Endodermal cell (in vitro differentiated cells): ENCODE measurements at places on chromosomes 11 and 22. TPM values are rescaled to one million over a fixed set of nuclear protein-coding genes. Genes with fewer than 3 reads are reported as not detected.
A peak's percentile ranks its signal among the peaks of the same experiment; 100 is the strongest.

The DDI1 gene
- total RNA-seq, result not detected in 3 replicates

DNA sequence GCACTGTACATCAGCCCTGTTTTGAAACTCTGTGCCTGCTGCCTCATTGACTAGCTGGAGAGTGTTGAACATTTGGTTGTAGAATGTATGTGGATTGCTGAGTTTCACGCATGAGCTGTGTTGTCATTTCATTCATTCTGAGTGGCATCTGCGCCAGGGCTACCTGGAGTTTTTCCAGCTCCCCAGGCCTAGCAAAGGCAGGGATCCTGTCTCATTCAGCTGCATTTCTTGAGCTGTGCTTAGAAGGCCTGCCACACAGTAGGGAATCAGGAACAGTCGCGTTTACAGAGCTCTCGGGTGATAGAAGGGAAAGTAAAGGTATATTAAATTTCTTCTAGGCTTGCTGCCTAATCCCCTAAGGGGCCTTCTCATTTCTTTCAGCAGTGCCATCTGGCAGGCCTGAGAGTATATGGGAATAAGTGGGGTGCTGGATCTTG is 44.3 kb downstream of the PTPRJ start:
- no peaks in the 10 kb centered on the region for H3K36me3 ChIP-seq
- no peaks in the 10 kb centered on the region for H3K27me3 ChIP-seq
- no peak overlapping the region for H3K4me3 ChIP-seq
- no peak overlapping the region for H3K27ac ChIP-seq

GRCh38 chr11:130452176-130452575 is 3.7 kb downstream of the ADAMTS15 start:
- DNase-seq, result no peak
- no peaks in the 10 kb centered on the region for H3K36me3 ChIP-seq
- H3K27ac ChIP-seq, result no peak overlapping the region
- peaks cover 36% of the 10 kb centered on the region for H3K27me3 ChIP-seq

DNA sequence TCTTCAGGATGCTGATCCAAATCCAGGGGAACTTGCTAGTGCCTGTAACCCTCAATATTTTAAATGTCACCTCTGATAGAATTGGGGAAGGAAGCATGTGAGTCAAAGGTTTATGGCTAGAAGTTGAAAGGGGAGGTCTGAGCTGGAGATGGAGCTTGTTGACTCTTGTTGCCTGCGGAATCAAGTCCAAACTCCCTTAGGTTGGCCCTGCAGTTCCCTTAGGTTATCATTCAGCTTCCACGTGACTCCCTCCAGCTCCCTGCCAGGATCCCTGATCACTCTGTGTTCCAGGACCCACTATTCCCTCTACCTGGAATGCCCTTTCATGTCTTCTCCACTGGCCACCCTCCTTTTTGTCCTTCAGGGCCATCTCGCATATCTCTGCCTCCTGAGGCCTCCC is 26.2 kb upstream of the LIPT2 start:
- H3K36me3 ChIP-seq, result no peaks in the 10 kb centered on the region
- no peaks in the 10 kb centered on the region for H3K27me3 ChIP-seq
- peaks cover 2% of the 10 kb centered on the region for H3K4me1 ChIP-seq
- no peak for DNase-seq
- H3K4me3 ChIP-seq, result no peak overlapping the region
- no peak overlapping the region for H3K27ac ChIP-seq

The MED15 gene
- total RNA-seq, result 55.3 and 62.7 TPM in 2 replicates

DNA sequence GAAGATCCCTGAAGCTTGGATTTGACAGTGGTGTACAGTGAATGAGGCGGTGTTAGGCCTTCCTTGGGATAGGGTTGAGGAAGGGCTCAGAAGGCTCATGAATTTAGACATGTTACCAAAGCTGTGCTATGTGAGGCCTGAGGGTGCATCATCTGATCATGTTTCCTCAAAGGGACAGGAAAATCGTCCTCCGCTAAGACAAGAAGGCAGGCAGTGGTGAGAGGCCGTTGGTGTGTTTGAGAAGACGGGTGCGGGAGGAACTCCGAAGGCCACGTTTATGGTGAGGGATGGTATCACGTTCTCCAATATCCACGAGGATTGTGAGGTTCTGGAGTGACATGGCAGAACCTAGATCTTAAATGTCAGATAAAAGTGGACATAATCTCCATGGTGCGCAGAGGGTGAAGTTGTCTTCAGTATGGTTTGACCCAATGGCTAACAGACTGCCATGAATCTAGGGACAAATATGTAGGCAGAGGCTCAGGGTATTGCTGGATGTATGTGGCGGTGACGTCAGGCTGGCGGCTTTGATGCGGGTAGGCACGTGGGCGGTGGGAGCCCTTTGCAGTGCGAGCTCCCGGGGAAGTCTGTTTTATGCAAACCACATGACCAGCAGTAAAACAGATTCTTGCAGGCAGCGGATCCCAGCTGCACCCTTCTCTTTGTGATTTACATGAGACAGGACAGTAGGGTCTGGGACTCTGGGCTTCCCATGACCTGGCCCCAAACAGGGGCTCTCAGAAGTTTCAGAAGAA is 242.3 kb upstream of the B3GAT1 start:
- H3K4me3 ChIP-seq, result no peak overlapping the region
- H3K36me3 ChIP-seq, result no peaks in the 10 kb centered on the region
- no peak overlapping the region for H3K27ac ChIP-seq
- no peaks in the 10 kb centered on the region for H3K4me1 ChIP-seq
- no peaks in the 10 kb centered on the region for H3K27me3 ChIP-seq

The CCDC87 gene
- total RNA-seq, result 0.92 to 1.5 TPM (median 1.0 TPM) in 3 replicates

- H3K4me1 ChIP-seq, result peaks cover 3% of the 10 kb centered on the region
- H3K27ac ChIP-seq, result peak overlapping the region; percentile 93
- H3K4me3 ChIP-seq, result peak overlapping the region; percentile 89
These were observed 2.8 kb downstream of the PHF21B start for GRCh38 chr22:45006964-45007390.

- no peak overlapping the region for H3K4me3 ChIP-seq
- H3K27ac ChIP-seq, result no peak overlapping the region
- no peaks in the 10 kb centered on the region for H3K36me3 ChIP-seq
- DNase-seq, result no peak
- H3K27me3 ChIP-seq, result no peaks in the 10 kb centered on the region
These were observed 68.3 kb upstream of the NAV2 start for GRCh38 chr11:19644316-19644715.

DNA sequence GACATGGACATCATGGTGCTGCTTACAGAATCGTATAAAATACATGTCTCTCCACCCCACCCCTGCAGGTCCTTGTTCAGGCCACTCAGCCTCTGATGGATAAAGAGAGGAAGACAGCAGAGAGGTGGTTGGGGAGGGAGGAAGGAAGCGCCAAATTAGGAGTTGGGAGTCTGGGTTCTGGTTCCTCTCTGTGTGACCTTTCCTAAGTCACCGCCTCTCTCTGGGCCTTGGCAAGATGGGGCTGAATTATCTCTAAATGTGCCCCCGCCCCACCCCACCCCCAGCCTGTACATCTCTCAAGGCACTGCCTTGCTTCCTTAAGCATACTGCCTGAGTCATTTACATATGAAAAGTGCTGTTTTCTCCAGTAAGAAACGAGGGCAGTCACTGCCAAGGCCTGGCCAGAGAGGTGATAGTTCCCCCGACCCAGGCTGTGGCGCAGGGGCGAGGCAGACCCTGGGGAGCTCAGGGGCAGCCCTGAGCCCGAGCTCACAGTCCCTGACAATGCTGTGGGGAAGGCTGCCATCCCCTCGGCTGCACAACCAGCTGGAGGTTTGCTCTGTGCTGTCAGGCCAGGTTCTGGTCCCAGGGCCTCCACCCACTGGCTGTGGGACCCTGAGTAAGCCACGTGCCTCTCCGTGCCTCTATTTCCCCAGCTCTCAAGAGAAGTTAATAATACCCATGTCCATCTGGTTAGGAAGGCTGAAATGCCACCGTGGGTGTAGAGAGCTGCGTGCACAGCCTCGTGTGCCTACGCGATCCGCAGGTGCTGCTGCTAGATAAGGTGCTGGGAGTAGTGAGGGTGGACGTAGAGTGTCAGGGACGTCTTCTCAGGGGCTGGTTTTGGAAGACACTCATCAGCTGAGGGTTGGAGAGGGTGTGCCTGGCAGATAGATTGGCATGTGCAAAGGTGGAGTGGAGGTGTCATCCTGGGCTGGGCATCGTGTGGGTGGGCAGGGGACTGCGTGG is 55.3 kb downstream of the CACNA1I start:
- DNase-seq, result no peak
- no peak overlapping the region for H3K4me3 ChIP-seq
- H3K36me3 ChIP-seq, result no peaks in the 10 kb centered on the region
- H3K27ac ChIP-seq, result no peak overlapping the region

- no peak for DNase-seq
- H3K4me3 ChIP-seq, result no peak overlapping the region
- no peaks in the 10 kb centered on the region for H3K27me3 ChIP-seq
- H3K27ac ChIP-seq, result no peak overlapping the region
These were observed 111.4 kb upstream of the TBCEL start for GRCh38 chr11:120912504-120912903.

GRCh38 chr11:130115218-130115617 is 44.4 kb upstream of the ST14 start:
- no peaks in the 10 kb centered on the region for H3K27me3 ChIP-seq
- no peak for DNase-seq
- H3K4me1 ChIP-seq, result peaks cover 23% of the 10 kb centered on the region
- H3K4me3 ChIP-seq, result no peak overlapping the region
- H3K36me3 ChIP-seq, result peaks cover 95% of the 10 kb centered on the region

The APOBEC3G gene
- total RNA-seq, result 8.7 to 30.7 TPM (median 9.7 TPM) in 3 replicates
